ENCODE measurements at places on chromosomes 2 and 18. TPM values are rescaled to one million over a fixed set of nuclear protein-coding genes. Genes with fewer than 3 reads are reported as not detected.

- H3K27ac ChIP-seq = no peak overlapping the region
- no peak for DNase-seq
- H3K27me3 ChIP-seq = no peaks in the 10 kb centered on the region
- no peak overlapping the region for H3K4me3 ChIP-seq
- H3K36me3 ChIP-seq = no peaks in the 10 kb centered on the region
Observed at GRCh38 chr18:79627750-79628294, 51.8 kb upstream of the CTDP1 start.

- no peak overlapping the region for H3K4me3 ChIP-seq
- DNase-seq = no peak
Observed at GRCh38 chr2:168433527-168433926, 22.5 kb upstream of the CERS6 start.

DNA sequence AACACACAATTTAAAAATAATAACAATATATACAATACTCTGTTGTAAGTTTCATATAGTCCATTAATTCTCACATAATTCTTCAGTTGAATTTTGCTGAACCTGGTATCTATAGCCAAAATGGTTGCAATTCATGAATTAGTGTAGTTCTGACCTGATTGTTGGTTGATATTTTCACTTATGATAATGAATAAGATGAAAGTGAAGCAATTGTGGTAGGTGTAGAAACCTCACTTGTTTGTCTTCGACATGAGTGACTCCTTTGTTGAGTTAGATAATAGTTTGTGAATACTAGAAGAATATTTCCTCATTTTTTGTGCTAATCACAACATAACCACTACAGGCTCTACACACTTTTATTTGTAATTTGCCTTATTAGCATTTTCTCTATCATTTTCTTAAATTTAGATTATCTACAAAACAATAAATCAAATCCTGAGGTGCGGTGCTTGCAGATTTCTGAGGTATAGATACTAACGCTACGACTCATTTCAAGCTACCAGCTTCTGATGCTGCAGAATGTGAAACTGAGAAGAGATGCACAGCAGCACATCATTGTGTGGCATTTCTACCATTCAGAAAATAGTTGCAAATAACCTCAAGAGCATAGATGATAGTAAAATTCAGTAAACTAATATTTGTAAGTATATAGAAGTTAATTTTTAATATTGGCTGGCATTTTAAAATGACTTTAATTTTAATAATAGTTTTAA lies 117.9 kb downstream of the KCNH7 start:
- H3K27me3 ChIP-seq = no peaks in the 10 kb centered on the region
- no peak for DNase-seq
- no peaks in the 10 kb centered on the region for H3K36me3 ChIP-seq
- H3K4me3 ChIP-seq = no peak overlapping the region
- no peak overlapping the region for H3K27ac ChIP-seq

PROKR1 gene
- 2.1 TPM for total RNA-seq

DNAH7 gene
- total RNA-seq = 0.49 TPM

FBXO36 gene
- total RNA-seq = 13.1 TPM
